ENCODE measurements at places on chromosomes 3 and 15.
A peak's percentile ranks its signal among the peaks of the same experiment; 100 is the strongest.

DNA sequence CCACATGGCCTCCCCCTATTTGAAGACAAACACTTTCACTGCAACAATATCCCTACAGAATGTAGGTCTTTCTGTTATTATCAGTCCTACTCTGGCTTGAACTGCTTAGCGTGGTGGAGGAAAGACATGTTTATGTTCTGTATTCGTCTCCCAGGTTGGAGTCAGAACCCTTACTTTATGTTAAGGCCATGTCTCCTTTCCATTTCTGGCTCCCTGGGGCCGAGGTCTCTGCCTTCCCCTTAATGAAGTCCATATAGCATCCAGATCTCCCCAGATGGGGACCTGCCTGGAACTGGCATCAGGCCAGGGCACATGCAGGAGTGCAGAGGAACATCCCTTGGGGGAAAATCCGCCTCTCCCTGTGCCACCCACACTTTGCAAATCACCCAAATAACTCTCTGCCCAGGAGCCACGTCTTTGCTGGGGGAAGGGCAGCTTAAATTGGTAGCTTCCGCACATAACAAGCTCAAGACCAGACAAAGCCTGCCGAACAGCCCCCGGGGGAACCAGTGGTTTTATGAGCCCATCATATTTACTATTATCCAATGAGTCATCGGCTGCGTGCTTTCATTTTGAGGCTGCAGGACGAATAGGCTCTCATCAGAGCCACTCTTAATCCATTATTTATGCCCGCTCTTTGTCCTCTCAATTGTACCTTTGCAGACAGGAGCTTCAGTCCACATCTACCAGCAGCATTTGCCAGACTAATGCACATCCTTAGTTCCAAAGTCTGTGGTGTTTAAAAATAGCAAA is 237.0 kb downstream of the UACA start:
- peak; percentile 15 for DNase-seq

GRCh38 chr3:196166741-196167140 is 44.5 kb downstream of the ZDHHC19 start:
- no peak for DNase-seq

DNA sequence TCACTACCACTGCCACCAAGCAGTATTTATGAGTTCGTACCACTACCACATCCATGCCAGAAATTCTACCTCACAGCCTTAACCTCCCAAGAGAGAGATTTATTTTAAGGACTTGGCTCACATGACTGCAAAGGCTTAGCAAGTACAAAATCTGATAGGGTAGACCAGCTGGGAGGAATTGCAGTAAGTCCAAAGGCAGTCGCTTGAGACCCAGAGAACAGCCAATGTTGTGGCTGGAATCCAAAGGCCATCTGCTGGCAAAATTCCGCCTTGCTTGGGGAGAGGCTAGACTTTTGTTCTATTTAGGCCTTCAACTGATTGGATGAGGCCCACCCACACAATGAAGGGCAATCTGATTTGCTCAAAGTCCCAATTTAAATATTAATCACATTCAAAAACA is 101.4 kb upstream of the STT3B start:
- no peak for DNase-seq

DNA sequence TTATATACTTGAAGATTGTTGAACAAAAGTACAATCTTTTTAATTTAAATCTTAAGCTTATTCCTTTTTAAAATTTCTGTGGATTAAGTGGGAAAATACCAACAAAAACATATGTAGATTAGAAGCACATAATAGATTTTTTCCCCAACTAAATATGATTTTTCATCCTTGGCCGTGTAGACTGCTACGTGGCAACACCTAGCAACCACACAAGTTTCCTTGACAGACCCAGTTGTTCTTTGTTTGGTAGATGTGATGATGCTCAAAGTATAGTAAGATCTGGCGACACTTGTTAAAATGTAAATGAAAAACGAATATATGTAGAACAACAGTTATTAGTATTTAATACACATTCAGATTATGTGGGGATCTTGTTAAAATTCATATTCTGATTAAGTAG is 271.0 kb upstream of the ROBO2 start:
- DNase-seq, result no peak

- peak; percentile 28 for DNase-seq
These were observed 34.3 kb upstream of the PLSCR2 start for GRCh38 chr3:146503461-146504202.

GRCh38 chr15:68818769-68819494 is 1.8 kb downstream of the ANP32A start:
- DNase-seq, result no peak

DNA sequence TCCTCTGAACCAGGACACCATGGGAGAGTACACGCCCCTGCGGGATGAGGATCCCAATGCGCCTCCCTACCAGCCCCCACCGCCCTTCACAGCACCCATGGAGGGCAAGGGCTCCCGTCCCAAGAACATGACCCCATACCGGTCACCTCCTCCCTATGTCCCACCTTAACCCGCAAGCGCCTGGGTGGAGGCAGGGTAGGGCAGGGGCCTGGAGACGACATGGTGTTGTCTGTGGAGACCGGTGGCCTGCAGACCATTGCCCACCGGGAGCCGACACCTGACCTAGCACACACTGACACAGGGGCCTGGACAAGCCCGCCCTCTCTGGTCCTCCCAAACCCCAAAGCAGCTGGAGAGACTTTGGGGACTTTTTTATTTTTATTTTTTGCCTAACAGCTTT is 21.2 kb upstream of the BSN start:
- DNase-seq, result no peak

DNA sequence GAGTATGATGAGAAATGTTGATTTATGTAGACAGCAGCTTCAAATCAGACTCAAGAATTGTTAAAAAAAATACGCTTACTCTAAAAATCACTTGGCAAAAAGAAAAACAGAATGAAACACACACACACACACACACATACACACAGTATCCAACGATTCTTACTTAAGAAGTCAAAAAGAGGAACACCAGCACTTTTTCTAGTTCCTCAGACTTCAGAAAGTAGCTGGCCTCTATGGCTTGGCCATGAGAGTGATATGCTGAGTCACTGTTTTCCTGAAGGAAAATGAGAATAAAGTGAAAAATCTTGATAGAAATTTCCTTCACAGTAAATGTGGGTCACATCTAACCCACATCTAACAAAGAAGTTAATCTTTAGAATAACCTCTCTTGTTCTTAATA is 22.1 kb downstream of the CNTN3 start:
- DNase-seq, result no peak

GRCh38 chr15:71807691-71808091 is 2.7 kb upstream of the NR2E3 start:
- no peak for DNase-seq

GRCh38 chr3:126493739-126494138 is 18.0 kb upstream of the ZXDC start:
- no peak for DNase-seq

DNA sequence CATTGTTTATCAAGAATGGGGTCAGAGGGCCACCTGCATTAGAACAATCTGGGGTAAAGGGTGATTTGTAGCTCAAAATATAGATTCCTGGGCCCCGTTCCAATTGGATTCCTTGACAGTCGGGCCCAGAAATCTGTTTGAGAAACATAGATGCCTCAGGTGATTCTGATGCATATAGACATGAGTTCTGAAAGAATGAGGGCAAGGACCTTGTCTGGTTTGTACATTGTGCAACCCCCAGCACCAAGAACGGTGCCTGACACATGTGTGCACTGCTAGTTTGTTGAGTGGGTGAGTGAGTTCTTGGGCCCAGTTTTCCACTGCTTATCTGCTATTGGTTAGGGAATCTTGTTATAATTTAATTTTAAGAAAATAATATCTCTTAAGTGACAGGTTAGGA is 16.6 kb downstream of the CRYBG3 start:
- DNase-seq, result no peak

DNA sequence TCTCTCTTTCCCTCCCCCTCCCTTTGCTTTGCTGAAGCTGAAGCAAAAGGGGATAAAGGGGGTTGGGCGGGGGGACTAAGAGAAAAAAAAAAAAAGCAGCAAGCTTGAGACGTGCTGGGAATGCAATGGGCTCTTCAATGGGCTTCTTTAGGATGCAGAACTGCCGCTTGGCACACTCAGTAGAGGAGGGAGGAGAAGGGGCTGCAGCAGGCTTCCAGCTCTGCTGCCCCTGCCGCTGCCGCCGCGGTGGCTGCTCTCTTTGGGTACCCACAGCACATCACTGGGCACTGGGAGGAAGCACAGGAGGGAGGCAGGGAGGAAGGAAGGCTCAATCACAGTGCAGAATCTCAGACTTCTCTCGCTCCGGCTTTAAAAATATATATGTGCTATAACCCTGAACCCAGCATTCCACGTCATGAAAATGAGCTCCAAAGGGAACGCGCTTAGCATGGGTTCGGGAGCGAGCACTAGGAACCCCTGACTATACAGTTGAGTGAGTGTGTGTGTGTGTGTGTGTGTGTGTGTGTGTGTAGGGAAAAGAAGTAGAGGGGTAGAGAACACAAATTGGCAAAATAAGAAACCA is 3.5 kb downstream of the SLITRK3 start:
- no peak for DNase-seq

DNA sequence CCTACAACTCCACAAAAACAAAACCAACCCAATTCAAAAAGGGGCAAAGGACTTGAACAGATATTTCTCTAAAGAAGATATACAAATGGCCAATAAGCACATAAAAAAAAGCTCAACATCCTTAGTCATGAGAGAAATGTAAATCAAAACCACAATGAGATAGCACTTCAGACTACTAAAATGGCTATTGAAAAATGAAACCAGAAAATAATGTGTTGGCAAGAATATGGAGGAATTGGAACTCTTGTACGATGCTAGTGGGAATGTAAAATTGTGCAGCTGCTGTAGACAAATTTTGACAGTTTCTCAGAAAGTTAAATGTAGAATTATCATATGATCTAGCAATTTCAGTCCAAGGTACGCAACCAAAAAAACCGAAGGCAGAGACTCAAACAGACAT is 29.0 kb downstream of the KY start:
- DNase-seq, result no peak

GRCh38 chr15:79549196-79549595 is 117.1 kb downstream of the MINAR1 start:
- DNase-seq, result no peak

- no peak for DNase-seq
These were observed 42.3 kb upstream of the FXR1 start for GRCh38 chr3:180870008-180870699.

GRCh38 chr15:83435202-83435601 is 11.9 kb upstream of the SH3GL3 start:
- DNase-seq, result no peak

- DNase-seq, result no peak
These were observed 11.1 kb downstream of the ZBTB11 start for GRCh38 chr3:101665851-101666250.

- DNase-seq, result no peak
These were observed 141.8 kb downstream of the IL20RB start for GRCh38 chr3:137099364-137100219.

GRCh38 chr3:102511639-102512038 is 76.8 kb downstream of the ZPLD1 start:
- DNase-seq, result no peak

- DNase-seq, result no peak
These were observed 187.1 kb upstream of the LPP start for GRCh38 chr3:187966636-187967406.

GRCh38 chr15:48800245-48800644 is 10.6 kb downstream of the CEP152 start:
- no peak for DNase-seq

DNA sequence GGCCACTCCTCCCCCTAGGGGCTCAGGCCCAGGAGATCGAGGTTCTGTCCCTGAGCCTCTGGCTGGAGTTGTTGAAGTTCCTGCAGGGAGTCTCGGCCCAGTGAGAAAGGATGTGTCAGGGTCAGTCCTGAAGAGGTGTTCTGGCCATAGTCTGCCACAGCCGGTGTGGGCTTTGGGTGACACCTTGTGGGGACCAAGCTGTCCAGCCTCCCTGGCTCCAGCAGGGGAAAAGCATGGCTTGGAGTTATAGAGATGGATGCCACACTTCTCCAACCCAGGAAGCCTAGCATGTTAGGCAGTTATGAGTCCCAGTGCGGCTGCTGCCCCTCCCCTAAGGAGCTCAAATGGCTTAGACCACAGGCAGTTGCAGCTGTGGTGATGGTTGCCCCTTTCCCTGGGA is 945.6 kb upstream of the GBE1 start:
- DNase-seq, result no peak

- no peak for DNase-seq
These were observed 14.5 kb downstream of the BCL2A1 start for GRCh38 chr15:79956354-79956939.

GRCh38 chr3:56810577-56811545 is 9.1 kb upstream of the ARHGEF3 start:
- no peak for DNase-seq

- no peak for DNase-seq
These were observed 101.9 kb downstream of the KLHL25 start for GRCh38 chr15:85692873-85693272.

DNA sequence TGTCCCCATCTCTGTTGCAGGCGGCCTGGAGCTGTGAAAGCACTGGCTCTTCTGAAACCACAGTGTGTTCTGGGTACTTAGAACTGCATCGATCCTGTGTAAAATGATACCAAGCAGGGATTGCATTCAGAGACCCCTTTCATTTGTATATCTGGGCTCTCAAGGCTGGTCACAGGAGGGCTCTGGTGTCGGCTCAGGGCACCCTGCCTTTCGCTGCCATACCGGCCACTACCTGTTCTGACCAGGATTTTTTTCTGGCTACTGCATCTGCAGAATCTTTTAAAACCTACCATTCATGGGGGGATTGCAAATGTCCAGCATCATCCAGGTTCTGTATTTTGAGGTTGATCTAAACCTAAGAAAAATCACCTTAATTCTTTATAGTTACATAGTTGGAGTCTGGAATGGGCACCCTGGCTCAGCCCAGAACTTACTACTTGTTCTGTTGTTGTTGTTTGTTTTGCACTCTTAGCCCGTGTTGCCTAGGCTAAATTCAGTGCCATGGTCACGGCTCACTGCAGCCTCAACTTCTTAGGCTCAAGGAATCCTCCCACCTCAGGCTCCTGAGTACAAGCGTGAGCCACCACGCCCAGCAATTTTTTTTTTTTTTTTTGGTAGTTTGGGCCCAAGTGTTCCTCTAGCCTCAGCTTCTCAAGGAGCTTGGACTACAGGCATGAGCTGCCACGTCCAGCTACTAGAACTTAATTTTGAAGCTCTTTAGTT is 52.7 kb downstream of the TRIM71 start:
- DNase-seq, result no peak

GRCh38 chr3:27960133-27960532 is 238.0 kb upstream of the EOMES start:
- no peak for DNase-seq

DNA sequence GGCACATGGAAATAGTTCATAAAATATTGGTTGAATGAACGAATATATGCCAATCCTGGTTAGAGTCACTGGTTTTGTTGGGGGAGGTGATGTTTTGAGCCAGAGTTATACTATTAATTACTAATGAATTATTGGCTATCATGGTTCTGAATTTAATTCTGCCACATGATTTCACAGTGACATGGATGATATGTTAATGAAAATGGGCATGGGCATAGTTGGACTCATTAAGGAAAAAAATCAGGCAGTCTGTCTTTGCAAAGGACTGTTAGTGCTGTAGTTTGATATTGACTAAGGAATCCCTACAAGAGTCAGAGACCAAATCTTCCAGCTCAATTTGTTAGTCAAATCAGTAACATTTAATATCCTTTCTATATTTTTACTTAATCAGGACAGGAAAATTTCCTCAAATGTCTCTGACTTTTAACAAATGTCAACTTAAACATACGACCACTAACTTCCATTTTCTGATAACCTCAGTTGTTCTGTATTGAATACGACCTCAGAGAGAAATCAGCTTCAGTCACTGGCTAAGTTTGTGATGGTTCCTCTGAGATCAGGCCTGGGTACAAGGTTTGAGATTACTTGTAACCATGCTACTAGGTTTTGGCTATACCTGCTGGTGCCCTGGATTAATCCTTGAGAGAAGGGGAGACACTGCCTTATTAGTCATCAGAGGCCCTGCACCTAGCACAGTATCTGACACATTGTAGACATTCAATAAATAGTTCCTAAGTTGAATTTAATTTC is 13.3 kb downstream of the NFKBIZ start:
- DNase-seq, result no peak
